CD4-positive, alpha-beta T cell (primary cell): ENCODE measurements at places on chromosomes 12 and 14.

DNA sequence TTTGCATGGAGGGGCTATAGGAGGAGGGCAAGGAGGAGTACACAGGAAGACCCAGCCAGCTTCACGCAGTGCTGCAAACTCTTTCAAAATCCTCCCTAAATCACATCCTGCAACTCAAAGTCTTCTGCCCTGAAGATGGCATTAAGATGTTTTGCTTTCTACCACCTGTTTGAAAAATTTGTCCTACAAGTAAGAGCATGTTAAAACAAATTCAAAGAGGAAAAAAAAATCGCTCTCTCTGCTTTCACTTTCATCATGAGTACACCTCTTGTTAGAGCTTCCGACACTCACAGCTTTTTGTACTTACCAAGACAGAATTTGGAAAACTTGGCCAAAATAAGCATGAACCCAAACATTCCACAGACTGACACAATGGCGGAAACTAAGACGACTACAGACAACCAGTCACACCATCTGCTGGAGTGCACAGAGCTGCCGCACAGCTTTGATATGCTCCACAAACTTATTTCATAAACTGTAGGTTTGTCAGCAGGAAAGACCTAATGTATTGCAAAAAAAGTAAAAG, 21.3 kb downstream of the GCH1 start:
- no peak for DNase-seq

- no peak for DNase-seq
Observed at GRCh38 chr12:52014567-52015530, 8.1 kb downstream of the TAMALIN start.

DNA sequence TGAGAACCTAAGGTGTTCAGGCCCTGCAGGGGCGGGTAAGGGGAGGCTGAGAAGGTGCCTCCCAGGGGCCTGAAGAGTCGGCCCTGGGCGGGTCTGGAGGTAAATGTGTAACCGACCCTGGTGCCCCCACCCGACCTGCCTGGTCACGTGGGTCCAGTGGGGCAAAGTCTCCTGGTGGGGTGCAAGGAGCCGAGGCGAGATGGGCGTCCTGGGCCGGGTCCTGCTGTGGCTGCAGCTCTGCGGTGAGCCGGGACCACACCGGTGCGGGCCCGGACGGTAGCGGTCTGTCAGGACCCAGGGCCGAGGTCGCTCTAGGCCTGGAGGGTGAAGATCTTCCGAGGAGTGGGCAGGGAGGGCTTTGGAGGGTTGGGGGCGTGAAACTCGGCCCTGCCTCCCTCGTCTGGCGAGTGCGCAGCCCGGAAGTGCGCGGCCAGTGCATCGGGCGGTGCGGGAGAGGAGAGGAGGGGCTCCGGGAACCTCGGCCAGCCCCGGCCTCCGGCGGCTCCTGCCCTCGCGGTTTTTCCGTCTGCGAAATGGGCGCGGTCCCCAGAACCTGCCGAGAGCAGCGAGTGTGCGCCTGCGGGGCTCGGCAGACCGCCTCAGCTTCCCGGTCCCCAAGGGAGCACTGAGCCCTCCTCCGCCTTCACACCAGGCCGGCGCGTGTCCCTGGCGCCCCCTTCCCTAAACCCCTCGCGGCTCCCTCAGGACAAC, at the start of gene AMN:
AMN (plus strand) TSS at position 174 of the 711 bp plus-strand sequence; CDS start at position 200, 26 bp downstream.
- DNase-seq: no peak

DNA sequence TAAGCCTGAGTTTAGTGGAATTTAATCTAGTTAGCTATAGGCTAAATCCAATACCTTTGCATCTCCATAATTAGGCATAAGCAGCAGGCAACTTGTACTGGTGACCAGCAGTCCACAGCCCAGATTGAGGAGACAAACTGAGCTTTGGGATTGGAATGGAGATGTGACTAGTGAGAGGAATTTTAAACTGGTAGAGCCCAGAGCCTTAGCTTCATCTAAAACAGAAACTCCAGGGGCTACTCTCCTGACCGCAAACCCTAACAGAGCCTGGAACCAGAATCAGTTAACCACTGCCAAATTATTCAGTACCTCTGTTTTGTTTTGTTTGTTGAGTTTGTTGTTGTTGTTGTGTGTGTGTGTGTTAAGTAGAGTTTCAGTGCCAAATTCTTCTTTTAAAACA, 53.2 kb downstream of the TSPAN19 start:
- no peak for DNase-seq

GRCh38 chr12:58433959-58434358, 486.3 kb downstream of the LRIG3 start:
- no peak for DNase-seq

DNA sequence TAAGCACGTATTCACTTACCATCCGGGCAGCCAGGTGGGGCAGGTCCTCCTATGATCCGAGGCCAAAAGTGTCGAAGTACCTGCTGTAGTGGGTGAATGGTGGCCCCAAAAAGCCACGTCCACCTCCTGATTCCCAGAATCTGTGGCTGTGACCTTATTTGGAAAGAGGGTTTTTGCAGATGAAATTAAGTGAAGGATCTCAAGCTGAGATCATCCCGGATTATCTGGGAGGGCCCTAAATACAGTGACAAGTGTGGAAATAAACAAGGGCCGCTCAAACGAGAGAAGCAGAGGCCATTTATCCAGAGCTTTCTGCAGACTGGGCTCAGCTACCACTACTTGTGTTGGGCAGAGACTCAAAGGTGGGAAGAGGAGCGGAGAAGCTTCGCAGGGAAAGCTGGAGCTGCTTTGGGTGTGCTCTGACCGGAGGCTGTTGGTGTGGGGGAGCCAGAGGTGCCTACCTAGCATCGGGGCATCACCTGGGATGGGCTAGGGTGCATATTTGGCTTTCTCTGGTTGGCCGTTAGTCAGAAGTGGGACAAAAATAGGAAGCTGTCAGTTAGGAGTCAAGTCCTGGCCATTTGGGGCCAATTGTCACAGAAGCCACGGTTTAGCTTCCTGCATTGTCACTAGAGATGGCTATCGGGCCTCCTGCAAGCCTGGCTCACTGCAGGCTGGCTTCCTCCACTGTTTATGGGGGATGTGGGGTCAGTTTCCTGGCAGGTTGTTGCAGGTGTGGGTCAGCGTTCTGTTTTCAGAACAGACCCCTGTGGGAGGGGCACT, 27.8 kb upstream of the DLK1 start:
- DNase-seq: no peak

DNA sequence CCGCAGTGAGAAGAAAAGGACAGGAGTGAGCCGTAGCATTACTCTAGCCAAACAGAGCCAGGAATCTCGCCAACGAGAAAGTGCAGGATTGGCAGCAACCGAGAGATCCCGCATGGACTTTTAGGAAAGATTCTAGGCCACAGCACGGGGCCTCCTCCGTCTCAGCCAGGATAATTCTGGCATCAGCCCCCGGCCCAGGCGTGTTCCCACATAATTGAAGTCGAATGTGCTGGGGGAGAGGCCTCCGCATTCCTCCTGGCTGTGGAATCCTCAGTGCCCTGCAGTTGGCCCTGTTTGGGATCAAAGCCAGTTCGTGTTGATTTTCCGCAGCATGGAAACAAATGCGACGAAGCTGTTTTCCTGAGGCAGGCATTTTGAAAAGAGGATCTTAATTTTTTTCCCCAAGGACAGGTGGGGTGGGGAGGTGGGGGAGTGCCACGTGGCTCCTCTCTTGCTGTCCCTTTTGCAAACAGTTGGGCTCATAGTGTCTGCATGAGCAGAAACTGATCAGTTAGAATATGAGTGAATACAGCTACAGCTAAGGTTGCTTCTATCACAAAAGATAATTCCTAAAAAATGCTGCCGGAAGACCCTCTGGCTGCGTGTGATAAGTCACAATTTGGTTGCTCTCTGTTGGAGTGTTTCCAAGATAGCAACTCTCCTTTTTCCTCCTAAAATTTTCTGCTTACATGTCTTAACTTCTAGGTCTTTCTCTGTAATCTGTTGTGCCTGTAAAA, 37.3 kb upstream of the ATXN2 start:
- no peak for DNase-seq

DNA sequence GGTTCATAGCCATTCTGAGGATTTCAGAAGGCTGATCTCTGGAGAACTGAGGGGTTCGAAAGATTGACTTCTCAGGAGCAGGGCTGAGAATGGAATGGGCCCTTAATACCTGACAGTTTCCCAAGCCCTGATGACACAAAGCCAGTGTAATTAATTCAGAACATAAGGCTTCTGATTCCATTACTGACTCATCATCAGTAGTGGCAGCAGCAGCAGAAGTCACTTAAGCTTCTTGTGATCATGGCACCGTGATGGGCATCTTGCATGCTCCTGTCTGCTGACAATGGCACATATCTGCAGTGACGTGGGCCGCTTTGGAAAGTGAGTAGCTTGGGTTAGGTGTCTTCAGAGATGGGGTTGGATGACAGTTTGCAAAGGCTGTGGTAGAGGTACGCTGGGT, 38.2 kb upstream of the GSG1 start:
- no peak for DNase-seq

DNA sequence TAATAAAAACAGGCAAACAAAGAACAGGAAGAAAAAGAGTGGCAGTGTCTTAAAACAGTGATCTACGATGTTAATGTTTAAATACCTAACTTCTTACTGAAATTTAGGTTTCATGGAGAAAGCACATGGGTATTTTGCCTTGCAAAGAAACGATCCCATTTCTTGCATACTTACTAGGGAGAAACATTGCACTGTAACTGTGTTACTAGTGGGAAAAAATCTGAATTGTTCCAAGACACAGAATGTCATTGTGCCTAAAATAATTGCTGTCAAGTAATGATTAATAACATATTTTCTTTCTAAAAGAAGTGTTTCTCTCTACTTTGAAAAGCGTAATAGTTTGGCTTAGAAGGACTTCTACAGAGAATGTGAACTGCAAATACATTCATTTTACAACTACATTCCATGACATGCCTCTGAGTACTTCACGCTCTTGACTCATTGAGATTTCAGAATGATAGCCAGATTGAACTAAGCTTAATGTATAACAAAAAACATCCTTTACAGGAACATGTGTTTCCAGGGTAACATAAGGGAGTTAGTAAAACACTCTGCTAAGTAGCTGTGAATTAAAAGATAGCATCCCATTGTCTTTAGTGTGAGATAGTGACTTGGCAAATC, 256.2 kb upstream of the CPNE8 start:
- no peak for DNase-seq

DNA sequence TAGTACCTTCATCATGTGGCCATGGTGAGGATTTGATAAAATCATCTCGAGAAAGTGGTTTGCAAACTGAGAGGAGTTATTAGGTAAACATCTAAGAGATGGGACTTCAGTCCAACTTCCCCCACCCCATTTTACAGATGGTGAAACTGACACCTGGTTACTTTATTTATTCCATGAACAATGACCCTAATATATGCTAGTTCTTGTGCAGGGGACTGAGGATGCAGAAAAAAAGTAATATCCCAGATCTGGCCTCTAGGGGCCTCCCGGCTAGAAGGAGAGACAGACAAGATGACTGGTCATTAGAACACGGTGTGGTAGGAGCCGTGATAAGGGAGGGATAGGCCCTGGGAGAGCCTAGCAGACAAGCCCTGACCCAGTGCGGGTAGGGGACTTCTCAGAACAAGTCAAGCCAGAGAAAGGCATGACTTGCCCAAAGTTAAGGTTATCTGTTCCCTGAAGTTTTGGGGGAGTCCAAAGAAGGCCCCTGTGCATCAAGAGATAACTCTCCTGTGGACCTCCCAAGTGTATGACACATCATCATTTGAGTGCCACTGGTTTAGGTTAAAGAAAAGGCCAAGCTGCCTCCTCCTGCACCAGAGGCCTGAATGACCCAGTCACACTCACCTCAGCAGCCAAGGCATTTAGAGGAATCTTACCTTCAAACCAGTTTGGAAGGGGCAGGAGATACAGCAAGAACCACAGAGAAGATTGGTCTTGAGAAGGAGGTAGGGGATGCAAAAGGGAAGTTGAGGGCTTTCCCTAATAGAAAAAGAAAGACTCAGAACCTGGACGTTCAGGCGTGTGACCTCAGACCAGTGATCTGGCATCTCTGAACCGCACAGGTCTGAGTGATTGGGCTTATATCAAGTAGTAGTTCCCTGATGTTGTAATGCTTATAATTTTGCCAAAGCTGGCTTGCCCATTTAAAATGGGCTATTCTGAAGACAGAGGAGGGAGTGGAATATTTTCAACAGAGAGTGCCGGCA, 1.6 kb downstream of the CMKLR1 start:
- no peak for DNase-seq

DNA sequence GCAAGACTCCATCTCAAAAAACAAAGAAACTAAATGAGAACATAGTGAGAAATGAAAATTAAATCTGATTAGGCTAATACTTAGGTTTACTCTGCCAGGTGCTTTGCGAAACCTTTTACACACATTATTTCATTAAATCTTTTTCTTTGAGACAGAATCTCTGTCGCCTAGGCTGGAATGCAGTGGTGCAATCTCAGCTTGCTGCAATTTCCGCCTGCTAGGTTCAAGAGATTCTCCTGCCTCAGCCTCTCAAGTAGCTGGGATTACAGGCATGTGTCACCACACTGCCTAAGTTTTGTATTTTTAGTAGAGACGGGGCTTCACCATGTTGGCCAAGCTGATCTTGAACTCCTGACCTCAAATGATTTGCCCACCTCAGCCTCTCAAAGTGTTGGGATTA, 21.9 kb upstream of the EEA1 start:
- no peak for DNase-seq
